Bladder microvascular endothelial cell (primary cell): ENCODE measurements at places on chromosomes 6 and 20. TPM values are rescaled to one million over a fixed set of nuclear protein-coding genes. Genes with fewer than 3 reads are reported as not detected.

The PRR18 gene
- not detected in 2 replicates for total RNA-seq

The ARFGAP1 gene
- 32.7 and 68.0 TPM in 2 replicates for total RNA-seq

The HSPA1A gene
- 98.4 and 221 TPM in 2 replicates for total RNA-seq

The C20orf141 gene
- not detected in 2 replicates for total RNA-seq

The LGSN gene
- not detected in 2 replicates for total RNA-seq

The ROS1 gene
- total RNA-seq, result not detected in 2 replicates

The CST4 gene
- total RNA-seq, result not detected in 2 replicates

The MAPK14 gene
- total RNA-seq, result 34.5 and 52.3 TPM in 2 replicates

The ARMC12 gene
- total RNA-seq, result 0.50 TPM in 1 of 2 replicates, not detected in the other

The HLA-DRB1 gene
- total RNA-seq, result 4.2 and 55.4 TPM in 2 replicates

The C6orf132 gene
- total RNA-seq, result 0.06 and 0.65 TPM in 2 replicates

The ELOVL4 gene
- 0.49 and 0.63 TPM in 2 replicates for total RNA-seq

The TRAPPC3L gene
- under 0.01 and 0.19 TPM in 2 replicates for total RNA-seq

The RAB44 gene
- under 0.01 TPM in 1 of 2 replicates, not detected in the other for total RNA-seq

The RNF217 gene
- total RNA-seq, result 7.4 and 39.1 TPM in 2 replicates
